ENCODE measurements at places on chromosomes 5 and 9. TPM values are rescaled to one million over a fixed set of nuclear protein-coding genes. Genes with fewer than 3 reads are reported as not detected.

The GNA14 gene
- 1.9 TPM for total RNA-seq

The EIF4EBP3 gene
- total RNA-seq = 12.0 TPM

The PDZD2 gene
- total RNA-seq = 81.5 TPM

The IL5 gene
- total RNA-seq = not detected

The SLC12A7 gene
- total RNA-seq = 172 TPM

The STKLD1 gene
- 0.27 TPM for total RNA-seq

The CCIN gene
- not detected for total RNA-seq

The LECT2 gene
- not detected for total RNA-seq

The MBLAC2 gene
- total RNA-seq = 3.8 TPM

The STING1 gene
- 39.0 TPM for total RNA-seq

The THBS4 gene
- 24.6 TPM for total RNA-seq

The GABRA1 gene
- not detected for total RNA-seq

The BTNL3 gene
- total RNA-seq = not detected

The TMEM215 gene
- not detected for total RNA-seq

The SH3GL2 gene
- total RNA-seq = not detected

The HAVCR2 gene
- total RNA-seq = 2.6 TPM

The GABRA6 gene
- total RNA-seq = not detected
